Hepatocyte (in vitro differentiated cells): ENCODE measurements at places on chromosomes 11 and 22. TPM values are rescaled to one million over a fixed set of nuclear protein-coding genes. Genes with fewer than 3 reads are reported as not detected.

DNA sequence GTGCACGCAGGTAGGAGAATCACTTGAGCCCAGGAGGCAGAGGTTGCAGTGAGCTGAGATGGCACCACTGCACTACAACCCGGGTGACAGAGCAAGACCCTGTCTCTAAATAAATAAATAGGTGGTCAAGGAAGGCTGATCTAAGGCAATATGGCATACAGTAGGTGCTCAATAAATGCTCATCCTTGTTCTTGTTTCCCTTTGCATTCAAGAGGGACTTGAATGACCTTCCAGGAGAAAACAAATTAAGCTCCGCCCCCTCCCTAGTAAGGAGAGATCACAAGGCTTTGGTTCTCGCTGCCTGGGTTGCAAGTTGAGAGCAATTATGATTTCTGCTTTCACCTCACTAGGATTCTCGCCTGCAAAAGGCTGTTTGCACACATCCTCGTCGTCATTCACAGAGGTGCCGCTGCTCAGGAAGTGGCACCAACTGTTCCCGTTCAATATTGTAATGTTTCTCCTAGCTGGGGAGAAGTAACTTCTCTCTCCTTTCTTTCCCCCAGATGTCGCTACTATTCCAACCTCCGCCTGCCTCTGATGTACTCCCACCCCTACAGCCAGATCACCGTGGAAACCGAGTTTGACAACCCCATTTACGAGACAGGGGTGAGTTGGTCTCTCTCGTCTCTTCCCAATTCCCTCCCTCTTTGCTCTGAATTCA lies 51.8 kb upstream of the ASPHD2 start:
- peaks cover 19% of the 10 kb centered on the region for H3K27me3 ChIP-seq
- DNase-seq: no peak
- H3K4me3 ChIP-seq: no peak overlapping the region
- no peaks in the 10 kb centered on the region for H3K36me3 ChIP-seq
- H3K4me1 ChIP-seq: no peaks in the 10 kb centered on the region
- no peak overlapping the region for H3K27ac ChIP-seq

MUC15 gene
- total RNA-seq: 0.32 and 0.73 TPM in 2 replicates

DNA sequence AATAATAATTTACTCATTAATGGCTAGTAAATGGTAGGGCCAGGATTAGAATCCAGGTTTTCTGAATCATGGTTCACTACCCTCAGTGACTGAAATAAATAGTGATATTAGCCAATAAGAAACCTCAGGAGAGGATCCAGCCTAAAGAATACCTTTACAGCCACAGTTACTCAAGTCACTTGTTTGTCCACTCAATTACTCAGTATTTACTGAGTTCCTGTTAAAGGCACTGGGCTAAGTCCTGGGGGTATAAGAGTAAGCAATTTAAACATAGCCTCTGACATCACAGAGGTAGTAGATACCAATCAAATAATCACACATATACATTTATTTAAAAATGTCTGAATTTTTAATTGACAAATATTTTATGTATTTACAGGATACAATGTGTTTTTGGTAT lies 56.8 kb upstream of the GAB2 start:
- no peak overlapping the region for H3K4me3 ChIP-seq
- no peak for DNase-seq
- no peaks in the 10 kb centered on the region for H3K4me1 ChIP-seq
- H3K36me3 ChIP-seq: peaks cover 4% of the 10 kb centered on the region

DNA sequence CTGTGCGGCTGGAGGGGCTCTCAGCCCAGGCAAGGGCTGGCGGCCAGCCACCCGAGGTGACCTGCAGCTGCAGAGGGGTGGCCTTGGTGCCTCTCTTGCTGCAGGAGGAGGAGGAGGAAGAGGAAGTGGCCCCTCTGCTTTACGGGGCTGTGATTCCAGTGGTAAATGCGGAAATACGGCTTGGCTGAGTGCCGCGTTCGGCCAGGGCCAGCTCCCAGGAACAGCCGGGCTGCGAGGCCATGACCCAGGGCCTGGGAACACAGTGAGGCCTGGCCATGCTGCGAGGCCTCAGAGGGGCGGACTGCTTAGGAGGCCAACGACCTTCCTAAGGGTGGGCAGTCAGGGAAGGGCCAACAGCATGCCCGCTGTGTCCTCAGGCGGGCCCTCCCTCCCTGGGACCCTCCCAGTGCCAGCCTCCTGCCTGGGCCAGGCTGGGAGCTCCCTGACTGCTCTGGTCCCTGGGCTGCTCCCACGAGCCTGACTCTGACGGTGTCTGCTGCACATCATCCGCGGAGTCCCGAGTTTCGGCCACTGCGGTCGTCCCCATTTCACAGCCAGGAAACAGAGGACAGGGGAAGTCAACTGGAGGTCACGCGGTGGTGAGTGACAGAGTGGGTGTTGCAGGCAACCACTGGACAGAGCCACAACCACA lies 20.8 kb upstream of the PPARA start:
- DNase-seq: no peak
- H3K36me3 ChIP-seq: no peaks in the 10 kb centered on the region
- no peak overlapping the region for H3K4me3 ChIP-seq
- H3K27ac ChIP-seq: no peak overlapping the region
- H3K4me1 ChIP-seq: no peaks in the 10 kb centered on the region

DNA sequence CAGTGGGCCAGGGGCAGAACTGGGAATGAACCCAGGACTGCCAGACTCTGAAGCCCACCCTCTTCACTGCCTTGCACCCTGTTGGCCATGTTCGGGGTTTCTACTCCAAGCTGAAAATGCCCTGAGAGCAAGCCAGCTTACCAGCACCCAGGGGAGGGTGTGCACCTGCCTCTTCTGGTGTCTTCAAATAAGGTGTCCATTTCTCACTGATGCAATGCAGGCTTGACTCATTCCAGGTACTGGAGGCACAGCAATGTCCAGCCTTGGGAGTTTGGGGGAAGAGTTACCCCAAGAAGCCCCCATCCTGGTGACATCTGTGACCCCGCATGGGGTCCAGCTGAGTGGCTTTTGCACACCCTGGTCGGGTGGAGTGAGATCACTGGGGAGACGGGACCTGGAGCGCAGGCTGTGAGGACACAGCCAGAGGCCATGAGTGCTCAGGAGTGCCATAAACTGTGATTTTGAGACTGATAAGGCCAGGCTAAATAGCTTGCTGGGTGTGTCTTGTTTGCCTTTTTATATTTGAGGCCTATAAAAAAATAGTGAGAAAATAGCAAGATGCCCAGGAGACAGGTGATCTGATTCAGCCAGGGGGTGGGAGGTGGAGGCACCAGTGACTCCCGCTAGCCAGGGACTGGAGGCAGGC lies 4.6 kb upstream of the CERK start:
- H3K36me3 ChIP-seq: no peaks in the 10 kb centered on the region
- peaks cover 53% of the 10 kb centered on the region for H3K4me1 ChIP-seq
- peak overlapping the region; percentile 82 for H3K27ac ChIP-seq
- peak; percentile 67 for DNase-seq
- no peak overlapping the region for H3K4me3 ChIP-seq

DNA sequence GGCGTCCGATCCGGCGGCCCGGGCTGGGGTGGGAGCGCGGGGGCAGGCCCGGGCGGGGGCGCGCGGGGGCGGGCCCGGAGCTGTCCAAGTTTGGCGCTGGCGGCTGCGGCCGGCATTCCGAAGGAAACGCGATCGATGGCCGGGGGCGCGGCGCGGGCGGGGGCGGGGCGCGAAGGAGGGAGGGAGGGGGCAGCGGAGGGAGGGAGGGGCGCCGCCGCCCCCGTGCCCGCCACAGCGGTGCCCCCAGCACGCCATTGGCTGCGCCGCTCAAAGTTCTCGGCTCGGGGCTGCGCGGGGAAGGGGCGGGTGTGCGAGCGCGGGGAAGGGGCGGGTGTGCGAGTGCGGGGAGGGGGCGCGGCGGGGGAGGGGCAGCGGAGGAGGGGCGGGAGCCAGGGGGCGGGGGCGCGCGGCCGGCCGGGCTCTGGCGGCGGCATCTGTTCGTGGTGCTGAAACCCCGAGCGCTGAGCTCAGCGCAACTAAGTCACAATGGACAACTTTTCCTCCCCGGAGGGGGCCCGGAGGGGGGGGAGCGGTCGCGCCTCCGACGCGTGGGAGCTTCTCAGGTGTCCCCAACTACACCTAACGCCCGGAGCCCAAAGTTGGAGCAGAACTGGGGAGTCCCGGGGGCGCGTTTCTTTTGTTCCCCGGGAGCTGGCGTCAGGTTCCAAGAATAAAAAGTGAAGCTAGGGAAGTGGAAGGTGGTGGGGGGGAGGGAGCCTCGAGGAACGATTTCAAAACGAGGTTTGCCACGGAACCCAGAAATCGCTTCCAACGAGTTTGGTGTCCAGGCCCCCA lies 2.2 kb downstream of the PHF21B start:
- DNase-seq: peak; percentile 87
- H3K4me3 ChIP-seq: peak overlapping the region; percentile 79
- H3K27me3 ChIP-seq: peaks cover 51% of the 10 kb centered on the region
- H3K4me1 ChIP-seq: peaks cover 26% of the 10 kb centered on the region
- H3K36me3 ChIP-seq: no peaks in the 10 kb centered on the region
- H3K27ac ChIP-seq: peak overlapping the region; percentile 88
